Ecto neural progenitor cell (in vitro differentiated cells): ENCODE measurements at places on chromosomes 1 and 21.

- DNase-seq = no peak
Observed at GRCh38 chr1:153777648-153778047, 2.4 kb downstream of the SLC27A3 start.

DNA sequence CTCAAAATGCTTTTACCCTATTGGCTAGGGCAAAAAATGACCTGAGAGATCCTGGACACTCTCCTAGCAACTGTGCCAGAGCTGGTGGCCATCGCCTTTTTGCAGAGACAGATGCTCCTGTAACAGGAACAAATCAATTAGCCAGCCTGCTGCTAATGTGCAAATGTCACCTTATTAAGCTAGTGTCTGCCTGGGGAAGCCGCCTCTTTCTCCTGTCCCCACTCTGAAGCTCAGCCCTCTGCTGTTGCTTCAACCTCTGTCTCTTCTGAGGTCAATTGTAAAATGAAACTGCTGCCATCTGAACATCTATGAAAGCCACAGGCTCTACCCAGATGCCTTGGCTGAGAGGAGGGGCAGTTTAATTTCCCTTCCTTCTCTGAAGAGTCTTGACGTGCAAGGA lies 85.5 kb upstream of the CACNA1E start:
- no peak for DNase-seq

- DNase-seq = no peak
Observed at GRCh38 chr21:15003463-15004135, 61.2 kb downstream of the NRIP1 start.

GRCh38 chr1:54883349-54884102 lies 3.5 kb downstream of the DHCR24 start:
- DNase-seq = no peak

DNA sequence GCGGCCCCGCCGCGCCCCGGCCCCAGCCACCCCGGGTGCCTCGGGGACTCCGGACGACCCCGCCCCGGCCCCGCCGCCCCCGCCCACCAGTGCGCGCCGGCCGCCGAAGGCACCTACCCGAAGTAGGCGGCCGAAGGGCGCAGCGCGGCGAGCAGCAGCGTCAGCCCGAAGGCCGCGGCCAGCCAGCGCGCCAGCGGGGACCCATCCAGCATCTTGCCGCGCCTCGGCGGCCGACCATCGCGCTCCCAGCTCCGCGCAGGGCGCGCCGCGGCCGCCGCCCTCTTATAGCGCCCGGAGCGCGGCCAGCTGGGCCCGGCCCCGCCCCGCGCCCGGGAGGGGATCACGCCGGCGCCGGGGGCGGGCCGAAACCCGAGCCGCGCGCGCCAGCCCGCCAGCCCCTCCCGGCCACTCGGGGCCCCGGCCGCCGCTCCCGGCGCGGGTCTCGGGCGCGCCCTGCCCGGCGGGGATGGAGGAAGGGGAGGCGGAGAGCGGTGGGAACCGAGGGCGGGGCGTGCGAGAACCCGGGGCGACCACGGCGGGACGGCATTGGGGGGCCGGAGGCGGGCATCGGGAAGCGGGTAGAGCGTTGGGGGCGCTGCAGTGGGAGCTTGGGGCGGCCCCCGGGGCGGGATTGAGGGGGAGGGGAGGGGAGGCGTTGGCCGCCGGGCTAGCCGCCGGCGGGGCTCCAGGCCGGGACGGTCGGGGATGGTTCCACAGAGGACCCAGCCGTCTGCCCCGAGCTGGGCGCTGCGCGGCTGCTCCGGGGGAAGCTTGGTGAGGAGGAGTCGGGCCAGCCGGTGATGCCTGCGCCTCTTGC lies at the start of gene WNT9A:
Gene WNT9A (minus strand): TSS at position 257 of the 817 bp plus-strand sequence. CDS start 45 bp downstream, at position 212.
- DNase-seq = peak; percentile 84

DNA sequence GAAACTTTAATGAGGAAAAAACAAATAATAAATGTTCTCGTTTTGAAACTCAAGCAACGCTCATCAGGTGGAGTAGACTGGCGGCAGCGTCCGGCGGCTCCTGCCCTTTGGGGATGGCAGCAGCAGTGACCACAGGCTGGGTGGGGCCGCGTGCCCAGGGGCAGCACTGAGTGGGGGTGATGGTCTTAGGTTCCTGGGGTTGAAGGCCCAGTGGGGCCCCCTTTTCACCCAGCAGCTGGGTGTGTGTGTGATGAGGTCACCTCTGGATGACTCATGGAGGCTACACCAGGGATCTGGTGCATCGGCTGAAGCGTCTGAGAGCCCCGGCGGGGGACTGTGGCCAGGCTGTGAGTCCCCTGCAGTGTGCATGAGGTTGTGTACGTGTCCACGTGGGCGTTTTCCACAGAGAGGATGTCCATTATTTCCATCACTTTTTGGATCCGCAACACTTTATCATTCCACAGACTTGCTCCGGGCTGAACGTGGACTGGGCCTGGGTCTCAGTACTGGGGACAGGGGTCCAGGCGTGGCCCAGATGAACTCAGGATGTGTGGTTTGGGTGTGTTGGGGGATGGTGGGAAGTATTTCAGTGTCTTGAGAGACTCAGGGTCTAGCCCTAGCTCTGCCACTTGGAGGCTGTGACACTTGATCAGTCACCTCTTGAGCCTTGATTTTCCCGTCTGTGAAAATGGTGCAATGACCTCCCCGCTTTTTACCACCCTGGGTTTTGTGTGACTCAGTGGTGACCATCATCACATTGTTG lies 25.6 kb downstream of the LDLRAP1 start:
- DNase-seq = no peak

DNA sequence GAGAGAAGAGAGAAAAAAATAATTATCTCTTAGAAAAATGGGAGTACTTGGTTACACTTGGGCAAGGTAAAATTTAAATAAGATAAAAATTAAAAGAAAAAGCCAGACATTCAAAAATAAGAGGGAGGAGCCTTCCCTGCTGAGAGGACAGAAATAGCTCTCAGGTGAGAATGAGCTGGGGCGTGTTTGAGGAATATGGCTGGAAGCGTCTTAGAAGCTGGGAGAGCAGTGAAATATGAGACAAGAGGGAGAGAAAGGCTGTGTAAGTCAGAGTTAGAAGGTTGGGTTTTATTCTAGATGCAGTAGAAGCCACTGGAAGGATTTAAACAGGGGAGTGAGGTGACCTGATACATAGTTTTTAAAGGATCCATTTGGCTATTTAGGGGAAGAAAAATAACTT lies 154.2 kb upstream of the L1TD1 start:
- DNase-seq = no peak
